ENCODE measurements at places on chromosomes 3 and 15.

DNA sequence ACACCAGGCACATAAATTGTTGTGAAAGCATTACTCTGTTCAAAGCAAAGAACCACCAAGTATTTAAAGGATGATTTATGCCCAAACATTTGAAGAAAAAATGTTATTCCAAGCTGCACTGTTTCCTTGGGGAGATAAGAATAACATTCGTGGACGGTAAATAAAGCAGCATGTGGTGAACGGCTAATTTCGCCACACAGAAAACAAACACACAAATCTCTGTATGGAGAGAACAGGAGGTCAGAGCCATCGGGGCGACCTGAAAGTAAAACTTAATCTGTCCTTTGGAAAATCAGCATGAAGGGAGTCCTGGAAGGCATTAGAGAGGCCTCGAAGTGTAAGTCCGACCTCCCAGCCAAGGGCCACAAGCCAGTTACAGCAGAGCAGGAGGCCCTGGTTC is 27.1 kb upstream of the GABRG3 start:
- no peak for DNase-seq

DNA sequence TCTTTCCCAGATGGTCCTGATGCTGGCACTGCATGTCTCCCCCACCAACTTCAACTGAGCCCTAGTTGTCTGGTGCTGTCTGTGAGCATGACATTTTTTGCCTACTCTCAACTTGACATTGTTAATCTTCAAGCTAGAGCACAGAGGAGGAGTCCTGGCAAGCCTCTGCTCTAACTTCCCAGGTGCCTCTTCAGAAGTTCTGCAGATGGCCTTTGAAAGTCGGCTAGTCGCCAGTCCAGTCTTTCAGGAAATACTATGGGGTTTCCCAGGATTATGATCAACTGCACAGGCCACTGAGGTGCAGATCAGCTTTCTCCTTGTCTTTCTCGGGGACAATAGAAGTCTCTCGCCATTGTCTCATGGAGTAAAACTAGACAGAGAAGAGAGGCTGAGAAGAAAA is 86.7 kb downstream of the ST8SIA2 start:
- no peak for DNase-seq

- no peak for DNase-seq
Observed at GRCh38 chr15:98440917-98441316, 207.4 kb upstream of the IGF1R start.

DNA sequence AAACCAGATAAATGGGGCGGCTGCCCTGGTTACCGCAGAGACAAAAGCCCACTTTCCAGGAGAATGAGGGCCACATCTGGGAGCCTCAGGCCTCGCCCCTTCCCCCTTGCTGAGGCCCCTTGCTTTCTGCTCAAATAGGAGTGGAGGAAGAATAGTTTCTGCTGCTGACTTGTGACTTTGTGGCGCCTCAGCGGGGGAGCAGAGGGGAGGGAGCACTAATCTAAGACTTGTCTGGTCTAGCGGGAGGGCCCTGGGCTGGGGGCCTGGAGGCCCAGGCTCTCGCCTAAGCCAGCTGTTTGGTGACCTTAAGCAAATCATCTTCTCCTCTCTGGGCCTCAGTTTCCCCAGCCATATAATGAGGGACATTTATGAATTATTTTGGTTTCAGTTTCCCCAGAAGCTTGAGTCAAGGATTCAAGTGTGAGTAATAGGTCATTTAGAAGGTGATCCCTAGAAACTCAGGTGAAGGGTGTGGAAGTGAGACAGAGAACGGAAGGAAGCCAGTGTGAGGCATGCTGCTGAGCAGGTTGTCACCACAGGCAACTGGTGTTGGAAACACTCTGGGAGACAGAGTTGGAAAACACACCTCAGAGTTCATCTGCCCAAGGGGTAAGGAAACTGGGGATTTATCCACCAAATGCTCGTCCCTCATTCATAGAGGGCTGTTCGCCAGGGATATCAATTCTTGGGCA is 25.9 kb upstream of the SMAD3 start:
- no peak for DNase-seq

GRCh38 chr15:54810496-54810895 is 386.2 kb downstream of the RSL24D1 start:
- DNase-seq: no peak

DNA sequence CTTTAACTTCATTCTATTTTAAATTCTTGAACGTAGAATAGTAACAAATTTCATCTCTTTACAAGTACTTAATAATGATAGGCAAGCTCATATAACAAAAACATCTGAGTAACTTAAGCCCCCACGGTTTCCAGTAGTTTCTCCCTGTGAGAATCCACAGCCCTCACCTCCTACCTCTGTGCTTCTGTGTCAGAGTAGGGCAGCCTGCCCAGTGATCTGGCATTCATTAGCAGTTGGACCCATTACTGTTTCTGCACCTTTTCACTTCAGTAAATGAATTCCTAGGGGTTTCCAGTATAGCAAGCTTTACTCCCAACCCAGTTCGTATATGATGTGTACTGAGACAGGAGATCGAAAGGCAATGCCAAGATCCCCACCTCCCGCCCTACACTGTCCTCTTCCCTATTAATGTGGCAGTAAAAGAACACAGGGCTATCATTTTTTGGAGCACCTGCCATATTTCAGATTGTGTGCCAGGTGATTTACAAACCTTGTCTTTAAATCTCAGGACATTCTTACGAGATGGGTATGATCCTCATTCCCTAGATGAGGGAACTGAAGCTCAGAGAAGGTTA is 40.8 kb downstream of the EIF2AK4 start:
- no peak for DNase-seq

GRCh38 chr3:46895204-46895660 is 17.7 kb downstream of the PTH1R start:
- DNase-seq: peak; percentile 27

DNA sequence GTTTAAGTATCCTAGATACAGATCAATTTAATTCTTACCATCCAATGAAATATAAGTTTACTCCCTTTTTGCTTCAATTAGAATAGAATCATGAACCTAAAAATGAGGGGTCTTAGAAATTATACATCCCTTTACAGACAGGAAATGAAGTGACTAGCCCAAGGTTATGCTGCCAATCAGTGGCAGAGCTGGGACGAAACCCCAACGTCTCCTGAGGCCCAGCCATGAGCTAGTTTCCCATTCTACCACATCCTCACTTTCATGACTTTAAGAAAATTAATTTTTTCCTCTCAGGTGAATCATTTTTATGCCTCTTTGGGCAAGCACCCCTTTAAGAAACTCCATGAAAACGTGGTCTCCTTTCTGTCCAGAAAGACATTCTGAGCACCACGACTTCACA is 11.2 kb downstream of the LRIG1 start:
- no peak for DNase-seq

Measured in RKO (cell line).